ENCODE measurements at places on chromosomes 12 and 14.

DNA sequence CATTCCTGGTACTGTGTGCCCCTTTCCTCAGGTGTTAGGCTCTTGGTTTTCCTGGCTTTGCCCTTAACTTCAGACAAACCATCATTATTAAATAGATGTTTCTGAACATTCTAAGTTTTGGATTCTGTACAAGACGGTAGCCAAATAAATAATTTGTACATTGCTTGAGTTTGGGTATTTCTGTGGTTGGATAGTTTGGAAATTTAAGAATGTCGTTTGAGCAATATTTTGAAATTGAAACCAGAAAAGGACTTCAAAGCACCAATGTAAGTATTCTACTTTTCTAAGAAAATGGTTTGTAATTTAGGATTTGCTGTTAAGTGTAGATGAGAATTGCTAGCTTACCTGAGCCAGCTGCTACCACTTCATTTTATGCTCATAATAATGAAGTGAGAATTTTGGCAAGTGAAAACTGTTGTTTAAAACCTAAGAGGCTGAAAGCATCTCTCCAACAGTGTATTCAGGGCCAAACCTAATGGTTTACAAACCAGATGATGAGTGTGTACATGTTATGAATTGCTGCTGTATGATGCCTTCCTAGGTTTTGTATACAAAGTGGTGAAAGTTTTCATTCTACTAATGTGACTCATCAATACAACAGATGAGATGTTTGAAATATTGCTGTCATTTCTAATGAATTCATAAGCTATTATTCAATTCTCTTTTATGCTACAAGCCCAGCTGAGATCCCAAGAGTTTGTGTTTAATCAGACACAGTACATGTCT lies 181.5 kb upstream of the PRKD1 start:
- DNase-seq: no peak

DNA sequence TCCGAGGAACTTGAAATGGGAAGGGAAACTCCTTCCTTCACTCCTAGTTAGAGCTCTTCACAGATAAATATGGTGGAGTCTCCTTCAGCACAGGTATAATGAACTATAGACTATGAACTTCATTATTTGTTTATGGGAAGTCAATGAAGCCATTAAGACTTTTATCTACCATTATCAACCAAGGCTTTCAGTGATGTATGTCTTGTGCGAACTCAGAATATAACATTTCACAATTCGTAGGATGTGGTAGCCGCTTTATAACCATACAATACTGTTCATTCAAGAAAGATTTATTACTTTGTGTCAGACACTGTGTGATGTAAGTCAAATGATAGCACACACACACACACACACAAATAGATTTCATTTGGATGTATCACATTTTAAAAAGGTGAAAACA lies 24.8 kb upstream of the ETNK1 start:
- DNase-seq: no peak

DNA sequence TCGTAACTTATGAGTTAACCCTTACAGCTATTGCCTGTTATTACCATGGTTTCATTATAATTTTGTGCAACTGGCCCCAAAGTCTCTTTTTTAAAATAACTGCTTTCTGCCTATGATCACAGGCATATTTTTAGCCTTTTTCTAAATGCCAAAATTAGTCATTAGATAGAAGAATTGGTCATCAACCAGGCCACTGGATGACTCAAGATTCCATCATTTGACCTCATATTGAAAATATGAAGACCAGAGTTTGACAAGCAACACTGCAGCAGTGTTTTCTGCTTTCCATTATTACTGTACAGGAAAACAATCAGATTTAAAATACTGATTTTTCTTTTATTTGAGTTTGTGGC lies 54.7 kb upstream of the OTOGL start:
- no peak for DNase-seq

- no peak for DNase-seq
Observed at GRCh38 chr12:78797196-78797931, 67.2 kb upstream of the SYT1 start.

DNA sequence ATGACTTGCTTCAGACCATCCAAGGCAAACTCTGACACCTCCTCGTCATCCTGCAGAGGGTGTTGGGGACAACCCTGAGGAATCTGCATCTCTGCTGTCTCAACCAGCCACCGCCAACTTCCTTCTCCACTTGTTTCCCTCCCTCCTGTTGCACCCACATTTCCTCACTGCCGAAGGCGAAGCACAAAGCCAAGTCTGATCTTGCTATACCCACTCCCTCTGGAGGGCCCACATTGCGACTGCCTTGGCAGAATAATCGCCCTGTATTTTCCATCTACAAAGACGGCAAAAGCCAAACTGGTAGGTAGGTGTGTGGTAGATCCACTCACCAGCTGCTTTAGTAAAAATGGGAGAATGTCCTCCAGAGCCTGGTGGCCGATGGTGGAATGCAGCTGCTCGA lies 21.8 kb upstream of the RAB35 start:
- DNase-seq: no peak

- no peak for DNase-seq
Observed at GRCh38 chr14:100065942-100066574, 836 bp downstream of the EVL start.

- no peak for DNase-seq
Observed at GRCh38 chr14:89332031-89332430, 85.0 kb downstream of the FOXN3 start.

DNA sequence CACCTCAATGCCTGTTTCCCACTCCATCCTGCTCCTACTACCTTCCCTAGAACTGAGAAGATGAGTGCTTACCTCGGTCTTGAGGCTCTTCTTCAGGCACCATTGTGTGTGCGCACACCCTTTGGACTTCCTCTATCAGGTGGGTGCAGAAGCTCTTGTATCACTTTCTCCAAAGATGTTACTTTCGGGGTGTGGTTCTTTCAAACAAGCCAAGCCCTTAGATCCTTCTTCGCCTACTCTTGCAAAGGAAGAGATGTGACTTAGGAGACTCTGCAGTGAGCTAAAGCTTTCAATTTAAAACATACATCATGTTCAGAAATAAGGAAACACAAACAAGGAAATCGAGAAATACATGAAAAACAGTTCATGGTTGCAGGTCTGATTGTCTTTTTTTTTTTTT lies at the start of gene CLEC4C:
TSS of gene CLEC4C (minus strand) at position 130 of the 400 bp plus-strand sequence. CDS start at position 103, 27 bp downstream.
- DNase-seq: no peak

DNA sequence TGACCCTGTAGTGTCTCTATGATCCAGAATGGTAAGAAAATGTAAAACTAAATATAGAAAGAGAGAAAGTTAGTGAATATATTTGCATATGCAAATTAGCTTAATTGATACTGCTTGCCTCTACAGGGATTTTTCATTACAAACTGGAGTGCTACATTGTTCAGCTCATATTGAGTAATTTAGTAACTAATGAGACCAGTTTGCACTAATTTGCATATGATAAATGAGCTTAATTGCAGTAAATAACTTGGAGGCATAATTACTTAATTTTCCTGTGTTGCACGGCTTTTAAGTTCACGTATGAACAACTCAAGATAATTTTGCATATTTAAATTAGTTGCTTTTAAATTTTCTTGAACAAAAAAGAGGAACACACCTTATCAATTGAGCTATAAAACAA lies 436.5 kb downstream of the NPAS3 start:
- DNase-seq: no peak

DNA sequence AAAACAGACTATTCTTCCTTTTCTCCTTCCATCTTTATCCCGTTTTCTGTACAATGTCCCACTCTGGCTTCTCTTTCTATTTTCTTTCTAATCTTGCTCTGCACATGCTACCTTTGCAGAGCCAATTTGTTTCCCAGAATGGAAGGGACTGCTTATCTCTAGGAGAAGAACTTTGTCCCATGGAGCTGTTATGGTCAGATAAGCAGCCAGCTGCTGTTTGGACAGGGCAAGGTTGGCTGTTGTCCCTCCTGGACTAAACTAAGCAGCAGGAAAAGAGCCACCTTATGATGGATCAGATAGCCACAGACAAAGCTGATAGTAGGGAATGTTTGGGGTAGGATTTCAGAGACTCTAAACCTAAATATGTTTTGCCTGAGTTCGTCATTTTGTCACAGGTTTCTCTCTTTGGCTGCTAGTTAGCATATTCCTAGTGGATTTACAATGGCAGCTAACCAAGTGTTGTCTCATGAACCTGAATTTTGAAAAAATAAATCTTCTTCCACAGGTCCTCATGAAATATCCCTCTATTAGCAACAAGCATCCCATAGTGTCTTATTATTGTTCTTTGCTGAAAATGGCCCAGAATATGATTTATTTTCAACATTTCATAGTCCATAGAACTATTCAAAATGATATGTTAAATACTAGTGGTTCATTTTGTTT lies 262.8 kb downstream of the SLC16A7 start:
- no peak for DNase-seq

DNA sequence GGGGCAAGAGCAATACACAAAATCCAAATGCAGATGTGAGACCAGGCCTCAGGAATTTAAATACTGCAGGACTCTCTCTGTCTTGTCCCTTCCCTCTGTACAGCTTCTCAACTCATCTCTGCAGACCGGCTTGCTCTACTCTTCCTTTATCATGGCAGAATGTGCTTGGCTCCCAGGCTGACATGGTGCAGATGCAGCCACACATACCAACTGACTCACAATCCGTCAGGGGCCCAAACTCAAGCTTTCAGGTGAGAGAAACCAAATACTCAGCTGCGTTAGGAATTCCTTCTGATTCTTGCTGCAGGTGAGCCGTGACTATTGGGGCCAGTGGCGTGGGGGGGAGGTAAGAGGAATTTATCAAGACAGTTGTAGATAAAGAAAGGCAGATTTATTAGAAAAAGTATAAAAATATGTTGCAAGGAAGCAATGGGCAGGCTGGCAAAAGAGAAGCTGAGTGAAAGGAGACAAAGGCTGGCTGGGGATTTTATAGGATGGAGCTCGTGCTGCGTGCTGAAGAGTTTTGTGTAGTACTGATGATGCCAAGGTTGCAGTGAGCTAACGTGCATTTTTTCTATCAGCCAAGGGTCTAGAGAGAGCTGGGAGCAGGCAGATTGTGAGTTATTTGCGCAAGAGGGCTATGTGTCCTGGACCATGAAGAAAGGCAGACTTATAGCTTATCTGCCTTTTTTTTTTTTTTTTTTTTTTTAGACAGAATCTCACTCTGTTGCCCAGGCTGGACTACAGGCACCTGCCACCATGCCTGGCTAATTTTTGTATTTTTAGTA lies 5.0 kb upstream of the LGALS3 start:
- no peak for DNase-seq

DNA sequence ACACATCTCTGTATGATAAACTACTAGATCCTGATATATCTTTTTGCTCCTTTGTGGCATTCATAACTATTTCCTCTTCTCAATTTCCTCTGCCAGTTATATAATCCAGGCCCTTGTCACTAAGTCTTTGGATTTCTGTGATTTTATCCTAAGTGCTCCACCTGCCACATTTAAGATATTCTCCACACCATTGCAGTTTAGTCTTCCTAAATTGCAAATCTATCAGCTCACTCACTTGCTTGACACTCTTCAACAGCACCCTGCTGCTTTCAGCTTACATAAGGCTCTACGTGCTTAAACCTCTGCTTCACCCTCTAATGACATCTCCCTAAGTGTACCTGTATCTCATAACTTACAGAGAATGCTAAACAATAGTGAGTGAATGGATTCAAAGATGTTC lies 1032.2 kb upstream of the SEL1L start:
- DNase-seq: peak; percentile 39

Measured in NCI-H345 (cell line).